ENCODE measurements at places on chromosomes 3 and 15.
A peak's percentile ranks its signal among the peaks of the same experiment; 100 is the strongest.

GRCh38 chr3:176687754-176688153, 509.5 kb downstream of the TBL1XR1 start:
- no peak for DNase-seq

DNA sequence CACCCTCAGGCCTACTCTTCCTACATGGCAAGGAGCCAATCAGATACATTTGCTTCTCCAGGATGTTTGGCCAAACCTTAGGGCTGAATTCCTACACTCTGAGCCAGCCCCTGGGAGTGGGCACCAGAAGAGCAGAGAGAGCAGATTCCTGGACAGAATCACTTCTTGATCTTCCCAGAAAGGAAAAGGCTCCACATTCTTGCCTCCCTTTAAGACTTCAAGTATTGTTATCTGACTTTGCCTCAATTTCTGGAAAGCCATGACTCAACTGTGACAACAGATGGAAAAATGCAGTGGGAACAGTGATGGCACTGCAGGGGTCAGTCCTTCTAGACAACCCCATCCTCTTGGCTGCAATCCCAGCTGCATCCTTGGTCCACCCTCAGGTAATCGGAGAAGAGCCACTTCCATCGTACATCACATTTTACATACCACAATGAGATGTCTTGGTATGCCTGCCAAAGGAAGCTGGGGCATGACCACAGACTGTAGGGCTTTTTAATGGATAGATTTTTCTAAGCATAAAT, 21.0 kb downstream of the SLCO2A1 start:
- DNase-seq = no peak

GRCh38 chr3:27729748-27730611, 7.9 kb upstream of the EOMES start:
- no peak for DNase-seq

GRCh38 chr15:80946576-80946975, 43.0 kb downstream of the MESD start:
- no peak for DNase-seq

DNA sequence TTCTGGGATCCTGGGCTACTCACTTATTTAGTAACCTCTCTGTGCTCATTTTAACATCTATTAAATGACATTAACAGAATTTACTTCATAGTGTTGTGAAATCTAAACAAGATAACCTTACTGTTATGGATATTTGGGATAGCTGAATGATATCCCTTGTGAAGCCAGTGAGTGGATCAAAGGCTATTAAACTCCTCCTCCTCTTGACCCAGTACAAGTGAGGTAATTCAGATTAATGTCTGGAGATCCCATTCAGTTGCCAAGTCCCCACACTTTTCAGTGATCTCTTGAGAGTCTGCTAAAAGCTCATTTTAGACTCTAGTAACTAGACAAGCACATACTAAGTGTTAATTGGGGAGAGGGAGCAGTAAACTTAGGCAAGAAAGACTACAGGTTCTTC, 2.5 kb upstream of the ANKRD28 start:
- no peak for DNase-seq

DNA sequence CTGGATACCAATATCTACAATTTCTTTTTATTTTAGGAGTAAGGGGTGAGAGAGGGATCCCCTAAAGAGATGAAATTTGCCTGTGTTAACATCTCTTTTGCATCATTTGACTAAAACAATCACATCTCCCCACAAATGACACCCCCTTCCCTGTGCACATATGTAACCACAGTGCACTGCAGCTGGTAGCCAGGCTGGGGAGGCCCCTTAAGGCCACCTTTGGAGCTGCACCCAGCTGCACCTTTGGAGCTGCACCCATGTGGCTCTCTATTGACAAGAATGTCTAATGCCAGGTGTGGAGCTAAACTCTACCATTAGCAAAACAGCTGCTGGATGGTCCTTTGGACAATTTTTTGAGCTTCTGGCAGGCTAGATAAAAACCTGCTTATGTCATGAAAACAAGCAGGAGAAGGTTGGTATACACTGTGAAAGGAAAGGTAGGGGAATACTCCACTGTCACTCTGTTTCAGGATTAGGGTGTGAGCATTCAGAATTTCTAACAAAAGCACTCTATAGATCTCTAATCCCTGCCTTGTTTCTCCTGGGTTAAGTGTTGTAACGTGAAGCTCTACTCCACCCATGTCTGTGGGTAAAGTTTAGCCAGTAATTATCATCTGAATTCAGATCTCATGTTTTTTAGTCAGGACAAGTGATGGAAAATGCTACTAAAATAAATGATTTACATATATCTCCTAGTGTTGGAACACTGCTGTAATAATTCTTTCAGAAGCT, 52.1 kb downstream of the TFG start:
- DNase-seq = no peak

DNA sequence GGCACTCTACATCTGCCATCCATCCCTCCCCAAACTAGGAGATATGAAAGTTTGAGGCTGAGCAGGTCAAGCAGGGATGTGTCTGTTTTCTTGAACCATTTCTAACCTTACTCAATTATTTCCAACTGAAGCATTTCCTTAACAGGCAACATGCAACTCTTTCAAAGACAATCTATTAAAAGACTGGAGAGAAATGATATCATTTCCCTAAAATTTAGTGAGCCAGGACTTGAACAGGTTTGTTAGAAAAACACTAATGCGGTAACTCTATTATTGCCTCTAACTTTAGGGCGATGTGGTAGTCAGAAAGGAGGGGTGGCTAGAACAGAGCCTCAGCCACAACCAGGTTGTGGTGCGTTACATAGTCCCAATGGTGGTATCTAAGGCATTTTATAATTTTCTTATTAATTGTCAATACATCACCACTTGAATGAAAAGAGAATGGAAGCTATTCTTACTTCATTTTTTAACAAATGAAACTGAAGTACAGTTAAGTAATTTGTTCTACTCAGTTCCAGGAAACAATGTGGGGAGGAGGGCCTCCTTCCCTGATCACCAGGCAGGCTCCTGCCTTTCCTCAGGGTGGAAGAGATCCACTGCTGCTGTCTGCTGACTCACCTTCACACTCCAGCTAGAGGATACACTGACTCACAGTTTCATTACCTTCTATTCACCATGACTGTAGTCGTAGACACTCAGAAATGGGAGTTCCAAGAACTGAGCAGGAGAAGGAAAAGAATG, 22.8 kb downstream of the MYO1E start:
- DNase-seq = no peak

GRCh38 chr15:34049112-34049511, 10.1 kb upstream of the AVEN start:
- DNase-seq = no peak

DNA sequence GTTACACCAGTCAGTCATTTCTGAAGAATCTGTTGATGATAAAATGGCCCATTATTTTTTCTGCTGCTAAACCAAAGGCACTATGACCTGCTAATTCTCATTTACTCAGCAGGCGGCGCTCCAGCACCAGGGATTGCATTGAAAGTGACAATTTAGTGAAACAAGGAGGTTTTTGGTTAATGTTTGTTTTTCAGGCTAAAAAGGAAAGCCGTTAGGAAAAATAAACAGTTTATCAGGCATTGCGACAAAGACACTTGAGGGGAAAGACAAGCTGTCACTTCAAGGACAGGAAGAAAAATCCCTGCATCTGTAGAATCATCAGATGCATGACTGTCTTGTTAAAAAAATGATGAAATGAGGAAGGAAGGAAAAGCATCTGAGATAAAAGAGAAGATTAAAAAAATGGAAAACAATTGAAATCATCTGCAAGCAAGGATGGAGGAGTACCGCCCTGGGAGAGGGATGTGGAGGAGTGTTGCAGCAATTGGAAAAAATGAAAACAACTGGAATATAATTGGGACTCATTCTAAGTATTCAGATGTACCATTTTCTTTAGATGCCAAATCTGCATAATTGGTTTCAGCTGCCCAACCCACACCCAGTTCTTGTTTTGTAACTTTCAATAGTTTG, 54.0 kb downstream of the NR1D2 start:
- peak; percentile 54 for DNase-seq

GRCh38 chr3:141410408-141410807, 42.1 kb downstream of the ZBTB38 start:
- no peak for DNase-seq

- DNase-seq = no peak
Observed at GRCh38 chr3:189983612-189984011, 137.1 kb downstream of the P3H2 start.

DNA sequence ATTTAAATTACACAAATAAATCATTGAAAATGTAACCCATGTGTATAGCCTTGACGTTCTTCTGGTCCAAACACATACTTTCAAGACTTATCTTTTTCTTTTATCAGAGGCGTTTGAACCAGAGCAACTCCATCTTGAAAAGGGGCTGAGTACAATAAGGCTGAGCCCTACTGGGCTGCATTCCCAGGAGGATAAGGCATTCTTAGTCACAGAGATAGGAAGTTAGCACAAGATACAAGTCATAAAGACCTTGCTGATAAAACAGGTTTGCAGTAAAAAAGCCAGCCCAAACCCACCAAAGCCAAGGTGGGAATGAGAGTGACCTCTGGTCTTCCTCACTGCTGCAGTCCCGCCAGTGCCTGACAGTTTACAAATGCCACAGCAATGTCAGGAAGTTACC, 101.0 kb upstream of the IGSF10 start:
- DNase-seq = no peak

GRCh38 chr3:130658678-130659077, 88.0 kb downstream of the PIK3R4 start:
- no peak for DNase-seq

GRCh38 chr15:62736756-62737155, 305.8 kb upstream of the TPM1 start:
- no peak for DNase-seq

DNA sequence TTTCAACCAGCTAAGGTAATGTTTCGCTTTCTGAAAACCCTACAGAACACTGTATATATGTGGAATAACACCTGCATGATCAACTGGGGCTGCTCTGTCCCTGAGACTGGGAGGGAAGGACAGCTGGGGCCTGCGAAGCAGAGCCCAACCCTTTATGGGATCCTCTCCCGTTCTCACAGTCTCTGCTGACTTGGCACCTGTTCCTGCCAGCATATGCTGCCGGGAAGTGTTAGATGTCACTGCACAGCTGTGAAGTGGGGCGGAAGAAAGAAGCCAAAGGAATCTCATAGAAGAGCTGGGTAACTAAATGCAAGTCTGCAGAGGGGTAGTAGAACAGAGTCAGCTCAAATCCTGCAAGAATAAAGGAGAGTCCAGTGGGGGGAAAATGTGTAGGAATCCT, 29.6 kb downstream of the LRRC3B start:
- DNase-seq = no peak

DNA sequence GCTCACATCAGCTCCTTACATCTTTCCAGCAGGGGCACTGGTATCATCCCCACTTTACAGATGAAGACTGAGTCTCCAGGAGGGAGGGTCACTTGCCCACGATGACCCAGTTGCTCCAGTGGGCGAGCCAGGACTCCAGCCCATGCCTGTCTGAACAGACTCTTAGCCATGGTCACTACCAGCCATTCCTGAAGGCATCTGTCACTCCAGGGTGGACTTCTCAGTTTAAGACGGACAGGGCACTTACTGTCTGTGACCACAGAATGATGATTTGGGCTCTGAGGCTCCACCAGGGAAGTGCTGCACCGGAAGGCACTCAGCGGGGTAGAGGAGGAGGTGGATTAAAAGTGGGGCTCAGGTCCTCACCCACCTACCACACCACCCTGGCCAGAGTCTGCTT, 104.0 kb upstream of the SLC6A6 start:
- no peak for DNase-seq

DNA sequence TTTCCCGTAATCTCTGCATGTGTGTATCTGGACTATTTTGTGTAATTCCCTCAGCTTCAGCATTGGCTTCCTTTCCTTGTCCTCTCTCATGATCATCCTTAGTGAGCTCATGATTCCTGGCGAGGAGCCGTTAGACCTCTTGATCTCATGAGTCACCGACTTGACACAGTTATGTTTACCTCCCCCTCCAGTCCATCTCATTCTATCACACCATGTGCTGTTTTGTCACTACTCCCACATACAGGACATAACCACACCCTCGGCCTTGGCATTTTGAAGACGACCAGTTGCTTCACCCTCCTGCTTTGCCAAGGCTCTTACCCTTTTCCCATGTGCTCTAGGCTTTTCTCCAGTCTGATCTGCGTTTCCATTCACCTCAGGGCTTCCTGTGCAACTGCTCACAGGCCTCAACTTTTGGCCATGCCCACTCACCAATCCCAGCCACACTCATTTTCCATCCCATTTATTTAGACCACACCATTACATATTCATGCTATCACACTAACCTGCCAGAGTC, 41.5 kb downstream of the CP start:
- DNase-seq = no peak

DNA sequence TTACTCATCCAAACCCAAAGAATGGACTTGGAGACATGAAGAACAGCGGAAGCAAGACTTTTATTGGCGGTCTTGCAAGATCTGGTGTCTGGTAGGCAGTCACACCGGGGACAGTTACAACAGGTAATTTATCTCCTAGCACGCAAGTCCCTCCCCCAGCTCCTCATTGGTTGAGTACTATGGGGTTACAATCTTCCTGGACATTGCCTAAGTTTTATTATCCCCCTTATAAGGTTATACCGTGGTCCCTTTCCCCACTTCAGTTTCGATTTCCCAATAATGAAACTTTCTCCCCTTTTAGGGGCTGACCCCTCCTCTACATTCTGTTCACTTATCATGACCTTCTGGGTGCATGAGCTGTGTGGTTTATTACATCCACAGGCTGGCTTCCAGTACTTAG, 18.7 kb downstream of the ARL8B start:
- DNase-seq = no peak

GRCh38 chr3:54432975-54433374, 310.6 kb downstream of the CACNA2D3 start:
- DNase-seq = no peak

GRCh38 chr3:196274585-196274984, 12.9 kb downstream of the PCYT1A start:
- peak; percentile 27 for DNase-seq

DNA sequence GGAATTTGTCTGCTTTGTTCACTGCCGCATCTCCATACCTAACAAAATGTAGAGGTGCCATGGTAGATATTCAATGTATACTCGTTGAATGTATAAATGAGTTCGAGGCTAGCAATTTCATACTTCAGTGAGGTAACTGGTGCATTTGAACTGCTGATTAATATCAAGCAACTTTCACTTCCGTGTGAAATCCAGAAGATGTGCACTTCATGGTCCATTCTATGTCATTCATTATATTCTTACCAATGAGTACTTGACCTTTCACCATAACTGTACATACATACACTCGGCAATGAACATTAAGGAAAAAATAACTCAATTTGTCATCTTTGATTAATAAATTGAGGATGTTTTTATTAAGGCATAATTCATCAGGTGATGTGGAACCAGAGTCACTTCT, 598.5 kb downstream of the ZNF385D start:
- no peak for DNase-seq

- no peak for DNase-seq
Observed at GRCh38 chr3:161444694-161445077, 51.9 kb upstream of the OTOL1 start.

- DNase-seq = no peak
Observed at GRCh38 chr3:17218587-17218986, 333.8 kb downstream of the PLCL2 start.

All from T-helper 17 cell (primary cell).